ENCODE measurements at places on chromosomes 2 and 18. TPM values are rescaled to one million over a fixed set of nuclear protein-coding genes. Genes with fewer than 3 reads are reported as not detected.
A peak's percentile ranks its signal among the peaks of the same experiment; 100 is the strongest.

Gene ERLEC1
- total RNA-seq: 19.5 TPM

Gene CSRNP3
- total RNA-seq: not detected

Gene ELOA2
- total RNA-seq: not detected

Gene LYPD6B
- total RNA-seq: not detected

- no peak overlapping the region for H3K27ac ChIP-seq
- no peaks in the 10 kb centered on the region for H3K36me3 ChIP-seq
- H3K4me1 ChIP-seq: peaks cover 18% of the 10 kb centered on the region
- DNase-seq: no peak
- H3K4me3 ChIP-seq: no peak overlapping the region
- H3K27me3 ChIP-seq: no peaks in the 10 kb centered on the region
Observed at GRCh38 chr2:54899576-54900200, 150.6 kb downstream of the RTN4 start.

GRCh38 chr2:143162123-143162837, 33.1 kb downstream of the ARHGAP15 start:
- no peak overlapping the region for H3K4me3 ChIP-seq
- H3K4me1 ChIP-seq: peaks cover 59% of the 10 kb centered on the region
- peak overlapping the region; percentile 5 for H3K27ac ChIP-seq
- DNase-seq: peak; percentile 67

GRCh38 chr2:88125344-88125923, 2.4 kb downstream of the FABP1 start:
- no peak for DNase-seq
- peaks cover 6% of the 10 kb centered on the region for H3K27me3 ChIP-seq
- H3K4me1 ChIP-seq: no peaks in the 10 kb centered on the region

DNA sequence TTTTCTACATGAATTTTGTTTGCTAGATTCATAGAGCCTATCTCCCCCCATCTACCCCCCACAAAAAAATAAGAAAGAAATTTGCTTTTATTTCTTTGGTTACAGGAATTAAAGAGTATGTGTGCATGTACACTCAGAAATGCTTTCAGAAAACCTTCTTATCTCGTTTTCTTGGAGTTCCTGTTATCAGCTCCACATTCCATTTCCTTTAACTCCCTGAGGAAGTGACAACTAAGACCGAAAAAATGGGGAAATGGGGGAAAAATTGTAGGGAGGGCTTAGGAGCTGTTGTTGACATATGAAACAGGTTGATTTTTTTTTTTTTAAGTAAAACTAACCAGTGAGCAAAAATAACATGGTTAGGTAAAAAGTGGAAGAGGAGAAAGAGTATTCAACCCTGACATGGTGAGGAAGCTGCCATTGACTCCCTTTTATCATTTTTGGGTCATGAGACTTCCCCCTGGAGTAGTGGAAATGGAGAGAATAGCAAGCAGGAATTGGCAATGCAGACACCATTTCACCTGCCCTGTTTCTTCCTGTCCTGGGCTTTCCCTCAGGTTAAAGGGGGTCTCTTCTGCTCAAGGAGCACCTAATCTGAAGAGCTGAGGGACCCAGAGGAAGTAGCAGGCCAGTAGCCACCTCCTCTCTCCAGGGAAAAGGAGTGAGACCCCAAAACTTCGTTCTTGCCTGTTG, 93.5 kb downstream of the OSBPL6 start:
- DNase-seq: no peak
- H3K4me1 ChIP-seq: peaks cover 5% of the 10 kb centered on the region
- peaks cover 7% of the 10 kb centered on the region for H3K27me3 ChIP-seq
- no peak overlapping the region for H3K27ac ChIP-seq

- DNase-seq: peak; percentile 37
- peaks cover 54% of the 10 kb centered on the region for H3K4me1 ChIP-seq
- H3K27ac ChIP-seq: peak overlapping the region; percentile 100
- peak overlapping the region; percentile 100 for H3K4me3 ChIP-seq
- H3K27me3 ChIP-seq: no peaks in the 10 kb centered on the region
- peaks cover 15% of the 10 kb centered on the region for H3K36me3 ChIP-seq
Observed at GRCh38 chr2:55051026-55051866, 995 bp upstream of the RTN4 start.

- peaks cover 79% of the 10 kb centered on the region for H3K36me3 ChIP-seq
- H3K4me1 ChIP-seq: peaks cover 78% of the 10 kb centered on the region
- H3K4me3 ChIP-seq: peak overlapping the region; percentile 35
- H3K27ac ChIP-seq: peak overlapping the region; percentile 71
- DNase-seq: no peak
Observed at GRCh38 chr2:98560256-98560771, 48.0 kb downstream of the COA5 start.

GRCh38 chr2:191538334-191538903, 139.5 kb upstream of the NABP1 start:
- no peak for DNase-seq
- no peak overlapping the region for H3K27ac ChIP-seq
- no peak overlapping the region for H3K4me3 ChIP-seq
- H3K27me3 ChIP-seq: peaks cover 14% of the 10 kb centered on the region
- H3K4me1 ChIP-seq: no peaks in the 10 kb centered on the region

DNA sequence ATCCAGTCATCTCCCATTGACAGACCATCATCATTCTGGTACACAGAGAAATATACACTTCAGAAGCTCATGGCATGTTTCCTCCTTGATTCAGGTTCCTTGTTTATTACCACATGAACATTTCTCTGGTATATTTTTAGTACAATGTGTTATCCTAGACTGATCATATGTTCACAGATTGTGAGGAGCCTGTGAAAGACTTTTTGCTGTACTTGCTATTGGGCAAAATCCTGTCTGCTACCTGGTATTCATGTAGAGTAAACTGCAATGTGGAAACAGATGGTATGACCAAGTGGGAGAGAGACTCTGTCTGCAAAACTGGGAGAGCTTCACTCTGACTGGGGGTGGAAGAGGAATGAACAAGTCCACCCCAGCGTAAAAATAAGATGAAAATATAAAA, 657.2 kb downstream of the IRS1 start:
- no peak for DNase-seq
- no peaks in the 10 kb centered on the region for H3K36me3 ChIP-seq
- H3K4me1 ChIP-seq: no peaks in the 10 kb centered on the region
- H3K27ac ChIP-seq: no peak overlapping the region
- H3K4me3 ChIP-seq: no peak overlapping the region
- H3K27me3 ChIP-seq: no peaks in the 10 kb centered on the region

DNA sequence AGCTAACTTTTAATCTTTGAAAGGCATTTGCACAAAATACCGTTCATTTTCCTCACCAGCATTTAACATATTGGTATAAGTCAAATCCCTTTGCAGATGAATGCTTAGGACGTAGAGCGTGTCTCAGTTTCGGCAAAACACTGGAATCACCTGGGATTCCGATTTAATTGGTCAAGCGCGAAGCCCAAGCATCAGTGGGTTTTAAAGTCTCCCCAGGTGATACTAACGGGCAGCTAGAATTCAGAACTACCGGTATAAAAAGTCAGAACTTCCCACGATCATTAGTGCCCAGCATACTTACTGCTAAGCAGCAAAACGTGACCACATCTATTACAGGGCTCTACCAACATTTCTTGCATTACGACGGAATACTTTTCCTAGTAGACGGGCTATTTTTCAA, 24.6 kb downstream of the ALPK2 start:
- H3K36me3 ChIP-seq: no peaks in the 10 kb centered on the region
- H3K4me3 ChIP-seq: no peak overlapping the region
- no peak overlapping the region for H3K27ac ChIP-seq
- H3K27me3 ChIP-seq: peaks cover 3% of the 10 kb centered on the region
- H3K4me1 ChIP-seq: peaks cover 22% of the 10 kb centered on the region
- no peak for DNase-seq

- DNase-seq: no peak
- H3K4me1 ChIP-seq: peaks cover 11% of the 10 kb centered on the region
- peaks cover 2% of the 10 kb centered on the region for H3K27me3 ChIP-seq
- no peak overlapping the region for H3K27ac ChIP-seq
Observed at GRCh38 chr2:159152128-159152778, 134.2 kb downstream of the WDSUB1 start.

DNA sequence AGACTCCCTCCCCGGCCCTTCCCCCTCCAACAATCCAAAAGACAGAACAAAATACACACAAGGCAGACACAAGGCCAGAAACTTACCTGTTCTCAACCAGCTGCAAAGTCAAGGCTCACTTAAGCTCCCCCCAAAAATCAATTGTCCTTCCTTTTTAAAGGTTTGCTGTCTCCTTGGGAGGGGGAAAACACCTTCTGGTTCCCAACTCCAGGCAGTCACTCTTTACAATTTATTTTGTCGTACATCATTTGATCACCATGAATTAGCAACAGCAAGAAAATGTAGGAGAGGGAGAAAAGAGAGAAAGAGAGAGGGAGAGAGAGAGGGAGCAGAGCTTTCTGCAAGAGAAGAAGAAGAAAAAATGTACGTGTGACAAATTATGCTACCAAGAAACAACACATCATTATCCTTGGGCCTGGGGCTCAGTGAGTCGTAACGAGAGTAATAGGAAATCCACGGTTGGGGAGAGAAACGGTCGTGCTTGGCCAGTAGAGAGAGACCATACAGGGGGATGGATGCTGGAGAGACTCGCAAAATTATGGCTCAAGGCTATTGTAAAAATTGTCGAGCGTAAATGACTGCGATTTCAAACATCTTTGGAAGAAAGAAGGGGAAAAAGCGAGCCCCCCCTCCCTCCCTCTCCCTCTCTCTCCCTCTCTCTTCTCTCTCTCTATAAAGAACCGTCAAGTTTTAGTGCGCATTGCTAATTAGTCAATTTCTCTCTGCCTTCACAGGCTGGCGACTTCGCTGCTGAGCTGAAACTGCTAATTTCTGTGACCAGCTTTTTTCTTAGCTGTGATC, at the start of gene KLHL14:
Gene KLHL14 (minus strand): TSS at position 443 of the 801 bp plus-strand sequence. CDS start 2,432 bp downstream, outside the sequence.
- DNase-seq: no peak
- H3K4me1 ChIP-seq: no peaks in the 10 kb centered on the region
- H3K27me3 ChIP-seq: peaks cover 46% of the 10 kb centered on the region
- no peaks in the 10 kb centered on the region for H3K36me3 ChIP-seq

DNA sequence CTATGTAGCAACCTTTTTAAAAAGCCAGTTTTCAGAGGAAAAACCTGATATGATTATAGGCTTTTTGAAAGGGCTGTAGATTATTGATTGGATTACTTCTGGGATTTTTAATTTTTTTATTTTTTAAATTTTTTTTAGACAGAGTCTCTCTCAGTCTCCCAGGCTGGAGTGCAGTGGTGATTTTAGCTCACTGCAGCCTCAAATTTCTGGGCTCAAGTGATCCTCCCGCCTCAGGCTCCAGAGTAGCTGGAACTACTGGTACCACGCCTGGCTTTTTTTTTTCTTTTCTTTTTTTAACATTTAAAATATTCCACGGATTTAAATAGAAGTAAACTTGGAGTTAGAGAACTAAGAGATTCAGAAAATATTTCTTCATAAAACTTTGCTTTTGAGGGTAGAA, 1.2 kb downstream of the MRPL19 start:
- DNase-seq: no peak
- H3K27ac ChIP-seq: peak overlapping the region; percentile 92
- peak overlapping the region; percentile 93 for H3K4me3 ChIP-seq

- peaks cover 70% of the 10 kb centered on the region for H3K27me3 ChIP-seq
- H3K4me3 ChIP-seq: no peak overlapping the region
Observed at GRCh38 chr2:201880579-201880978, 74.2 kb downstream of the CDK15 start.

DNA sequence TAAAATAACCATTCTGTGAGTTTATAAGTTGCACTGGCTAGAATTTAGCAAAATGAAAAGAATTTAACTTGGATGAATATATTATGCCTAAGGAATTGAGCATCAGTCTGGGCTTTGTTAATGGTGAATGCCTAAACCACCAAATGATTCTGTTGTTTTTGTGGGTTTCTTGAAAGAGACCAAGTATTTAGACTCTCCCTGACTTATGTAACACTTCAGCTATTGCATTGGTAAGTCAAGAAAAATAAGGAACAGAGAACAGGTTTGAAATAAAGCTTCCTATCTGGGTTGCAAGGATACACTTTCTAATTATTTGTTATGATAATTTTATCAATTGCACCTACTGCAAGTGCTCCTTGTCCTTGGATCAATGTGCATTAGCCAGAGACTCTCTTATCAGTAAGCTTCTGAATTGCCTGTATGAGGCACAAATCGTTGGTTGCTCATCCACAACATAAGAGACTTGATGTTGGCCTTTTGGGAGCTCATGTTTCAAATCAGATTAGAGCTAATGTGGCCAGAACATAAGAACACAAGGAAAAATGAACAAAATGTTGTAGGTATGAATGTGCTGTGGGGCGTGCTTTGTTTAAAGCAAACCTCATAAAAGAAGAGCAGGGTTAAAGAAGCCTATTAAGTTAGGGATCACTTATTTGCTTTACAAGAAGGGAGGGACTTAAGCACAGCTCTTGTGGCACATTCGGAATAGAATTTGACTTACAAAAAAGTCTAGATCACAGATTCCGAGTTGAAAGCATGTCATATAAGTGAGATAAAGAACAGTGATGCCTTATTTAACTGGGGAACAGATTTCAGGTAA, 37.2 kb downstream of the PRKCE start:
- H3K27me3 ChIP-seq: no peaks in the 10 kb centered on the region
- no peak overlapping the region for H3K27ac ChIP-seq
- DNase-seq: no peak
- H3K4me3 ChIP-seq: no peak overlapping the region
- no peaks in the 10 kb centered on the region for H3K4me1 ChIP-seq
- no peaks in the 10 kb centered on the region for H3K36me3 ChIP-seq

DNA sequence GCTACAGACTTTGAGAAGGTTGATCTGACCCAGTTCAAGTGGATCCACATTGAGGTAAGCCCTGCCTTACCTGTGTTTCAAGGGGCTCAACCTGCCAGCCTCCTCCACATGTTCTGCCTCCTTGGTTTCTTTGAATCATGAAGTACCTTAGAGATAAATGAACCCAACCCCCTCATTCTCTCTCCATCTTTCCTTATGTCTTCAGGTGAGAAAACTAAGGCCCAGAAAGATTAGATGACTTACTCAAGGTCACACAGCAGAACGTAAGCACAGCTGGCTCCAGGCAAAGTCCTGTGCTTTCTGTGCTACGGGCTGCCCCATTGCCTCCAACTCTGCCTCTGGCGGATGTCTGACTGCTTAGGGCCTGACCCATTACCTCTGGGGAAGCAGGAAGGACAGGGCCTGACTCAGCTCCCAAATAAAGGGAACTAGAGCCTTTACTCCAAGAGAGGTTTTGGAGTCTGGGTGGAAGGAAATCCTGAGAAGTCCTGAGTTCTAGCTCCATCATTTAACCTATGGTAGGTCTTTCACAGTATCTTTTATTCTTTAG, 10.3 kb downstream of the KHK start:
- peaks cover 14% of the 10 kb centered on the region for H3K4me1 ChIP-seq
- H3K36me3 ChIP-seq: no peaks in the 10 kb centered on the region
- H3K4me3 ChIP-seq: no peak overlapping the region
- H3K27me3 ChIP-seq: no peaks in the 10 kb centered on the region
- no peak for DNase-seq

- H3K4me3 ChIP-seq: no peak overlapping the region
- DNase-seq: no peak
- H3K36me3 ChIP-seq: no peaks in the 10 kb centered on the region
- peaks cover 3% of the 10 kb centered on the region for H3K27me3 ChIP-seq
Observed at GRCh38 chr2:110980339-110981062, 140.2 kb upstream of the BCL2L11 start.

DNA sequence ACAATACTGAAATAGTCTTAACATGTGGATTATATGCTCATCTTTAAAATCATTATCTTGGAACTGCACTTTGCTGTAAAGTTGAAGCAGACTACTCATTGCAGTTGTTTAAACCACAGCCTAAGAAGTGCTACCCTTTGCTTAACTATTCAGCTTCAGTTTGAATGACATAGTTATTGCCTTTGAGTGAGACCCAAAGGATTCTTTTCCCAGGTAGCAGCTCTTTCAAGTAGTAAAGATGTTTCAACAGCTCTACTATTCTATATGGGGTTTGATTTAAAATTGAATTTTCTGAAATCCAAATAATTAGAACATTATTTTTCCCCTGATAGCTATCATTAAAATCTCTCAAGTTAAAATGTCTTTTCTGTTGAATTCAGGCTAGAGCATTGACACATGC, 1.1 kb downstream of the SCG2 start:
- H3K4me3 ChIP-seq: no peak overlapping the region
- no peak overlapping the region for H3K27ac ChIP-seq
- H3K4me1 ChIP-seq: peaks cover 3% of the 10 kb centered on the region
- no peaks in the 10 kb centered on the region for H3K36me3 ChIP-seq

All from activated CD8-positive, alpha-beta T cell treated with anti-CD3 and anti-CD28 coated beads, Interleukin-2, amount 10 ng/mL, durations not matched to agents 7 days and 5 days (primary cell).